CD4-positive, alpha-beta T cell treated with Interleukin-12 subunit alpha and Interleukin-12 subunit beta, for 1 hour (primary cell): ENCODE measurements at places on chromosomes 13 and 19.
A peak's percentile ranks its signal among the peaks of the same experiment; 100 is the strongest.

DNA sequence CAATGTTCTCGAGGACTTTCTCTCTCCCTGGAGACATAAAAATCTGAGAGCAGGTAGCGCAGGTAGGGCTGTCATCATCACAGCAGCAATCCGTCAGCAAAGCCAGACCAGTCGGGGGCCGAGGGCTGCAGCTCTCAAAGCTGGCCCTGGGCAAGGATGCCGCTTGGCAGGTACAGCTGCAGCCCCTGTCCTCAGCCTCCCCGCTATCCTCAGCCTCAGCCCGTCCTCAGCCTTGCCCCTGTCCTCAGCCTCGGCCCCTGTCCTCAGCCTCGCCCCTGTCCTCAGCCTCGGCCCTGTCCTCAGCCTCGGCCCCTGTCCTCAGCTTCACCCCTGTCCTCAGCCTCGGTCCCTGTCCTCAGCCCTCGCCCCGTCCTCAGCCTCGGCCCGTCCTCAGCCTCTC, 10.9 kb downstream of the C13orf46 start:
- no peak for DNase-seq

DNA sequence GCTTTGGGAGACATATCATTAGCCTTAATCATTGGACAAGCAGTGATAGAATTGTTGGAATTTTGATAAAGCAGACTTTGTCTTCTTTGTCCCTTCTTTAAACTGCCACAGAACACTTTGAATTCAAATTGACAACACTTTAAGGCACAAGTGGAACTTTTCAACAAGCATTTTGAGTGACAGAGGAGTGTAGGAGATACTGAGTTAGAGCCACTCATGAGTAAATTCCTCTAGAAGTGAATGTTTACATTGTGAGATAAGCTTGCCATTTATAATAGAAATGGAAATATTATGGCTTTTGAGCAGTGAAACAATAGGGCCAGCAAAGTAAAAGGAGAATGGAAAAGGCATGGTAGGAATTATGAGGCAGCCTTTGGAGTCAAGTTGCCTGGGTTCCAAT, 515.8 kb downstream of the SLITRK6 start:
- no peak for DNase-seq

DNA sequence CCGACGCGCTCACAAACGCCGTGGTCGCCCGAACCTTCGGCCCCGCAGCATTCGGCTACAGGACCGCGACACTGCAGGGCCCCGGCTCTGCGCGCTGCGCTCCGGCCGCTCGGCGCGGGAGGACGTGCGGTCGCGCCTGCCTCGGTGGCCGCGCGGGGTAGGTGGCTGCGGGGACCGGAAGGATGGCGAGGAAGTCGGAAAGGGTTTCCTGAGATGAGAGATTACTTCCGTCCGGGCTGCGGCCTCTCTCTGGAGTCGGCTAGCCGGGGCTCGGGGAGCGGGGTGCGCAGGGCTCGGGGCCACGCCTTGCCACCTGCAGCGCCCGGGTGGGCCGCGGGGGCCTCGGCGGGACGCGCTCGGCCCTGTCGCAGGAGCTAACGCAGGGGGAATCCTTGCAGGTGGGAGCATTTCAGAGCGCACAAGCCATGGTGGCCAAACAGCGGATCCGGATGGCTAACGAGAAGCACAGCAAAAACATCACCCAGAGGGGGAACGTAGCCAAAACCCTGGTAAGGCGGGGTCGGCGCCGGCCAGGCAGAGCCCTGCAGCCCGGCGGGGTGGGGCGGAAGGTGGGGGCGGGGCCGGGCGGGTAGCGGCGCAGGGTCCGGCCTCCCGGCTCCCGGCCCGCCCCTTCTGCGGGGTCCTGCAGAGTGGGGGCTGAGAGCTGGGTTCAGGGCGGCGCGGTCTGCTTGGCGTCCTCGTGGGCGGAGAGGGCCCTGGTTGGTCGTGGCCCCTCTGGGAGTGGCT, at the start of gene SERP2:
SERP2 (plus strand) TSS at position 224 of the 747 bp plus-strand sequence; CDS start at position 426, 202 bp downstream.
- DNase-seq: no peak

GRCh38 chr13:29452773-29453616, 142.5 kb downstream of the SLC7A1 start:
- DNase-seq: no peak

- DNase-seq: no peak
Observed at GRCh38 chr13:113086031-113086750, 19.4 kb upstream of the F7 start.

DNA sequence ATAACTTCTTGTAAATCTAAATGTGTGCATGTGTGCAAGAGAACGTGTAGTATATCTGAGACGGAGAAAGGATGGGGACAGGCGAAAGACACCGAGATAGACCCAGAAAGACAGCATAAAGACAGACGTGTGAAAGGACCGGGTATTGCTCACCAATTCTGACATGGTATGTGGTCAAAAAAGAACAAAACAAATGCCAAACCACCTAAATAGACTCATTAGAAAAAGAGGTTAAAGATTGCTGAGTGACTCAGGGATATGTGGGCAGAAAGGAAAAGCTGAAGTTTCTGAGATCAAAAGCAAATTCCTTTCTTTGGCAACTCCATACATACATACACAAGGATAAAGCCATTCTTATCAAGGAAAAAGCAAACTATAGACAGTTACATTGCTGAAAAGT, 179.7 kb upstream of the TSC22D1 start:
- DNase-seq: no peak

DNA sequence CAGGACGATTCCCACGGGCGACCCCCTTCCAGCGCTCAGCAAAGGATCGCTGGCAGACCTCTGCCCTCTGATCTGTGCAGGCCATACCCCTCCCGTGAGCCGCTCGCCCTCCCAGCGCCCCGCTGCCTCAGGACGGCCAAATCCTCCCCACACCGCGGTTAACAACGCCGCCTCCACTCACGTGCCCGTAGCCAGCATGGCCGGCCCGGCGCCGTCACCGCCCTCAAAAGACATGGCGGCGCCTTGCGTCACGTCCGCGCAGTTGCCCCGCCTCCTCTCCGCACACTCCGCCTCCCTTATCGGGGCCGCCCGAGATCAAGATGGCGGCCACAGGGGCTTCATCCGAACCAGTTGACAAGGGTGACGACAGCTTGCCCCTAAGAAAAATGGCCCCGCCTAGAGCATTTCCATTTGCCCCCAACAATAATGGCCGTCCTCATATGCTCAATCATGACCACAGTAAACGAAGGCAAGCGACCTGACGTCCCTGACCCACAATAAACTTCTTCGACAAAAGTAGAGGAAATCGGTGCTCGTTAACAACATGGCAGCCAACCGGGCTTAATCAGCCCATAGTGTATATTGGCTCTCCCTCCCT, 634 bp downstream of the AKT1S1 start:
- DNase-seq: peak; percentile 99

GRCh38 chr19:52140032-52140710, 433 bp upstream of the ZNF616 start:
- peak; percentile 98 for DNase-seq

DNA sequence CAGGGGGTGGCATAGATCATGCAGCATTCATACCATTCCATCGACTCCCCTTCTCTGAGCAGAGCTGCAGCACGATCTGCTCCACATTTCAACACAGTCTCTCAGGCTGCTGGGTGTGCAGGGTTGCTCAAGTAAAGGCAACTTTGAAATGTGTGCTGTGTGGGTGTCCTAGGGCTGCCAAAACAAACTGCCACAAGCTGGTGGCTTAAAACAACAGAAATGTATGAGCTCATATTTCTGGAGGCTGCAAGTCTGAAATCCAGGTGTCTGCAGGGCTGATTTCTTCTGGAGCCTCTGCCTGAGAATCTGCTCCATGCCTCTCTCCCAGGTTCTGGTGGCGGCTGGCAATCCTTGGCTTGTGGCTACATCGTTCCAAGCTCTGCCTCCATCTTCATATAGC, 63.7 kb upstream of the WDFY2 start:
- DNase-seq: no peak

- DNase-seq: no peak
Observed at GRCh38 chr13:23671377-23671776, 101.2 kb downstream of the TNFRSF19 start.

DNA sequence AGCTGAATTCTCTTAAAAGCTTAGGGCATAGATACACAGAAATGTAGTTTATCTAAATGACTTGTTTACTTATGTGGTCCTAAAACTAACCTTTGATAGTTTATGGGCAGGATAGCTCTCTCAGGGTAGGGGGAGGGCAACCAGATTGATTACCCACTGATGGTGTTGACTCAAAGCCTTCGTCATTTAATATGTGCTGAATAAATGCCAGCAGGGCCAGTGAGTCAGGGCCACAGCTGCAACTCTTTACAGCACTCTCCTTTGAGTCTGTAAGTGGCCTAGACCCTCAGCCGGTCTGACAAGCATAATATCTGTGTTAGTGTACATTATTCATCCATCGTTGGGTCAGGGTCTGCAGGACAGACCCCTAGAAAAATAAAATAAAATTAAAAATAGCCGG, 128.5 kb downstream of the ZNF675 start:
- DNase-seq: no peak

GRCh38 chr13:40109351-40109844, 453.9 kb downstream of the COG6 start:
- no peak for DNase-seq

DNA sequence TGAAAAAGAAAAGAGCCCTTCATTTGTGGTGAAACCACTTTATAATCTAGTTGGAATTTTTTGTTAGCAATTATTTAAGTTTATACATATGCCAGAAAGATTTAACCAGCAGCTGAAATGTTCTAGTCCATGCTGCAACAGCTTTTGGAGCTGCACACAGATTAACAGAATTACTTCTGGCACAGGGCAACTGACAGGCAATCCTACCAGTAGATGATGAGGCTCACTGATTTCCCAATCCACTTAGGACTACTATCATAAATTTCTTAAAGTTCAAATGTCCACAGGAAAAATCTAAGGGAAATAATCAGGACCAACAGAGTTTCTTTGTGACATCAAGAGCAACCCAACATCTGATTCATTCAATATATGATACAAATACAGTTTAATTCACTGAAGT, 78.8 kb downstream of the CRYL1 start:
- no peak for DNase-seq

DNA sequence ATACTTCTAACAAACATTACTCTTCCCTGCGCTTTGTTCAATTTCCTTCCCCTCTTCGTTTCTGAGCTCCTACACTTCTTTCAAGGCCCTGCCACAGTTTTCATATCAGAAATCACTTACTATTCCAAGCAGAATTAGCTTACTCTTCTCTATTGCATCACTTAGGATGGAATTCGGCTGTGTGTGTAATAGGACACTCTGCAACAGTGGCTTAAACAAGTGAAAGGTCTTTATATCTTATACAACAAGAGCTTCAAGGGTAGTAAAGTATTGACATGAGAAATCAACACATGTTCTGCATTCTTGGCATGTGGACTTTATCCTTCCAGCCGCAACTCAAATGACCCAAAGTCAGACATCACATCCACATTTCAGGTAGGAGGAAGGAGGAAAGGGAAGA, 279.6 kb downstream of the PCDH20 start:
- DNase-seq: no peak

- DNase-seq: no peak
Observed at GRCh38 chr13:100541897-100542825, 46.4 kb downstream of the GGACT start.

GRCh38 chr13:46559272-46559805, 6.4 kb downstream of the LRCH1 start:
- DNase-seq: no peak

DNA sequence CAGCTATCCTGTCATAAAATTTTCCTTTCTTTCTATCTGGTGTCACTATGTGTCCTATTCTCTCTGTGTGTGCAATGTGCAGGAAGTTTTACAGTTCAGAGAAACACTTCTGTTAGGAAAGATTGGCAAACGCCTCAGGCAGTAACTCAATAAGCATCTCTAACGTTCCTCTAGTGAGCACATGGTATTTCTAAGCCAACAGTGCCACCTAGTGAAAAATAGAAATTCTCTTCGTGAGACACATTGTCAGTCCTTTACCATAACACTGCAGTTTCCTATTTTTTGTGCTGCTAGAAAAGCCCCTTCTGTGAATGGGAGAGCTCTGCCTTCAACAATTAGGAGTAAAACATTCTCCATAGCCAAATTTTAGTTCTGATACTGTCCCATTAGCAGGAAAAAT, 50.7 kb downstream of the ZNF723 start:
- DNase-seq: peak; percentile 5

DNA sequence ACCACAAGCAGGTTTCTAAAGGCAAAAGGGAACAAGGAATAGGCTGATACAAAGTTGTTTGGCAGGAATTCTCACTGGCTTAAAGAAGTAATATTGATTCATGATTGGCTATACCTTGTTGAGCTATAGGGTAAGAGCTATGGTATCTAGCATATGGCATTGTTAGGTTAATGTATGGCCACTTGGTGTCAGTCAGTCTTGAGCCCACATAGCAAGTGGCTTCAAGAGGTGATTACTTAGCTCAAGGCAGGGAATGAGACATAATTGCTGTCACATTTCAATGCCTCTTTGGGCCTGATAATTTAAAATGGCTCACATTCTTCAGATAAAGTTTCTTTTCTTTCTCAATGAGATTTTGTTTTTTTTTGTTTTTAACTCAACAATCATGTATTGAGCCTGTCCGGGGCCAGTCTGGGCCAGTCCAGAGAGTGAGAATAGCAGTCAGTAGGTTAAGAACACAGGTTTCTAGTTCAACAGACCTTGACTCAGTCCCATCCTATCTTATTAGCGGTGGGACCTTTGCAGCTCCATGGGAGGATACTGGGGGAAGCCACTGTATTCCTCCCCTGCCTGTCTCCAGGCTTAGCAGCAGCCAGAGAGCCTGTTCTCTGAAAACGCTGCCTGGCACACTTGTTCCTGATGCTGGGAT, 45.8 kb upstream of the RCBTB2 start:
- no peak for DNase-seq

- DNase-seq: no peak
Observed at GRCh38 chr19:15118248-15118647, 11.0 kb downstream of the SYDE1 start.

- peak; percentile 68 for DNase-seq
Observed at GRCh38 chr19:57934820-57935665, at the start of gene ZNF418. Gene ZNF418, minus strand, starts transcription at chr19:57935402. Its CDS starts 1,580 bp downstream, at chr19:57933822.

DNA sequence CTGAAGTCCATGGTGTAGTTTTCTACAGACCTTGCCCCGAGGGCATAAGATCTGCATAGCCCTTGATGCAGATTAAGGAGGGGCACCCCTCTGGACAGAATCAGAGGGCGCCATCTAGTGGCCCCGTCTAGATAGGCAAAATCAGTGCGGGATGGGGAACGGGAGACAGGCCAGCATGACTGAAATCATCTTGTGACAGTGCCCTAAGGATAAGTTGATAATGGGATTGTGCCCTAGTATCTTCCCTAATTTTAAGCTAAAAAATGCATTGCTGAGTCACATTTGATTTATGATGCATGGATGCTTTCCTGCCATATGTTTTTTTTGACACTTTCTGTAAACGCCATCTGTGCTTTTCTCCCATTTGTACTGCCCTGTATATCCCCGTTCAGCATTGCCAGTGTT, 19.0 kb upstream of the GPI start:
- peak; percentile 73 for DNase-seq

DNA sequence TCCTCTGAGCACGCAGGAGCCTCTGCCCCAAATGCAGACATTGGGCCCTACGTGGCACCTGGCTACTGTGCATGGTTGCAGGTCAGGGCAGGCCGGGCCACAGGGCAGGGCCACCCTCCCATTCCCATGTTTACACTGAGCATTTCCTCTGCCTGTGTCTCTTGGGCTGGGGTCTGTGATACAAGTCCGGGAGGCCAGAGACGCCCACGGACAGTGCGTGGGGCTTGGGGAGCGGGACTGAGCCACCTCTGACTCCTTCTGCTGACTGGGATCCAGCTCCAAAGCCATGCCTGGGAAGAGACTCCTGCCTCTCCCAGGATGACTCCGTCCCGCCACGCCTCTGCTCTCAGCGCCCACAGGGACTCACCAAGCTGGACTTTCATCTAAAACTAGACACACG, 18.8 kb downstream of the GAS6 start:
- DNase-seq: no peak
